ENCODE measurements at places on chromosomes 1 and 21.

DNA sequence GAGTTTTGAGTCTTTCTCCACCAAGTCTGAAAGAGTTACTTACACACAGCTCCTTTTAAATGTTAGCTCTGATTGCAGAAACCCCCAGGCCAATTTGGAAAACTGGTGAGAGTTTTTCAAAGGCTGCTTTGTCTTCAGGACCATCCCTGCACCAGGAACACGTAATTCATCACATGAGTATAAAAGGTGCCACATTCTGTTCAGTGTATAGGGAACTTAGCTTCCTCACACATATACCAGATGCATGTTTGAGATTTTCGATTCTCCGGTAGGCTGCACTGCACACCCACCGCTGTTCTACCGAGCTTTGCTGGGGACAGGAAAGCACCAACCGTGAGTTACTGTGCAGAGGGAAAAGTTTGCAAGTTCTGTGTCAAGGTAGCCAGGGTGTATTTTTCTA, 28.3 kb upstream of the KCNK2 start:
- no peak for DNase-seq

GRCh38 chr1:3569436-3569835, 41.9 kb downstream of the MEGF6 start:
- DNase-seq: no peak

DNA sequence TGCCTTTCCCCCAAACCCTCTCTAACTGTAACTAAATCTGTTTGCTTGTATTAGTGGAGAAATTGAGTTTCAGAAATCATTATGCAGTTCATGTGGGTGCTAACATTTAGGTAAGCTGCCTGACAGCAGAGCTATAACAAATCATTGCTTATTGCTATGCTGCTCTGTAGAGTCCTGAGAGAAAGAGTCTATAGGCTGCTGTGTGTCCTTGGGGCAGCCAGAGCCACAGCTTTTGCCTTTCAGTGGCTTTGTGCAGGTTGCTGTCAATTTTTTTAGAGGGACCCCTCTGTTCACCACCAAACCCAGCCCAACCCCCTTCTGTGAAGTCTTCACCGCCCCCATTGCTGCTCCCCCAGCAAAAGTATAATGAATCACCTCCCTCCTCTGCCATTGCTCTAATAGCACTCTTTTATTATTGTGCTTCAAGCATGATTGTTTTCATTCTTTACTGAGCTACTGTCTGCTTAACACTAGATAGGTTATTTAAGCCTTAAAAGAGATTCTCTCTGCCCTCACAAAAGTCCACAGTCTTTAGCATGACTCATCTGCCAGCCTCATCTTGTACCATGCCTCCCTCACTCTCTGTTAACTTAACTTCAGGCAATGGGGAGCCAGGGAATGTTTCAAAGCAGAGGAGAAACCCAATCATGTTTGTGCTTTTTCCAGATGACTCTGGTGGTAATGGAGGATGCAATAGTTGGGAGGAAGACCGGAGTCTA, 38.6 kb downstream of the DIRAS3 start:
- no peak for DNase-seq

DNA sequence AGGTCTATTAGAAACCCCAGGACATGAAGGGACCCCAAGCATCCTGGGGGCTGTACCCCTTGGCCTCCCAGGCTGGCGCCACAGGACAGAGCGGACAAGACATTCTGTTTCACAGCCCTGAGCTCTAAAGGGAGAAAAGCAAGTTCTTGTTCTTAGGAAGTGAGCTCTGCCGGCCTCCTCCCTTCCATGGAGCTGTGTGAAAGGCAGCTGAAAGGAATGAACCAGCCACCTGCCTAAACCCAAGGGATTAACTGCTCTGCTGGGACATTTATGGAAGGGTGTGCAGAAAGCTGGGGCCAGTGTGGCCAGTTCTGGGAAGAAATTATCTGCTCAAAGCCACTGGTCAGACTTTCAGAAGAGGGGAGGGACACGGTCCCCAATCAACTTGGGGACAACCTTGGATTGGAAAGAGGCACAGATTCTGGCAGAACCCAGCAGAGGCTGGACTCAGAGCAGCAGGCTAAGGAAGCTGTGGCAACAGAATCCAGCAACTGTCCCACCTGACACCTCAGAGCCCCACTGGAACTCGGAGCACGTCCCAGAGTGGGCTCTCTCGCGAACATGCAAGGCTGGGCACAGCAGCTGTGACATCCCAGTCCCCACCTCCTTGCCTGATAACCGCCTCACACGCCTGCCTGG, 2.1 kb downstream of the KLHL21 start:
- no peak for DNase-seq

DNA sequence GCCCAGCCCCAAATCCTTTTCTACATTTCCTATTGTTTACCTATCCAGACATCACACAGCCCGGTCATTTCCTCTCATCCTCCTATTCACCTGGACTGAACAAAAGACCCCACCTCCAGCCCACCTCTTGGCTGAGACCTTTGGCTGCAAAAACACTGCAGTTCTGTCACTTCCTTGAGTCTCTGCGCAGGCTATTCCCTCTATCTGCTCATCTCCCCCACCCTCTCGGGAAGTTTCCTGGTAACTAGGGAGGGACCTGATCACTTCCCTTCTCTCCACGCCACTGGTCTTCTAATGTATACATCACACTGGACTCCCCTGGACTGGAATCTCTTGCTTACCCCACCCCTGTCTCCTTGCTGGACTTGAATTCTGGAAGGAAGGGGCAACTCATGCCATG, 5.3 kb downstream of the HTR1D start:
- no peak for DNase-seq

DNA sequence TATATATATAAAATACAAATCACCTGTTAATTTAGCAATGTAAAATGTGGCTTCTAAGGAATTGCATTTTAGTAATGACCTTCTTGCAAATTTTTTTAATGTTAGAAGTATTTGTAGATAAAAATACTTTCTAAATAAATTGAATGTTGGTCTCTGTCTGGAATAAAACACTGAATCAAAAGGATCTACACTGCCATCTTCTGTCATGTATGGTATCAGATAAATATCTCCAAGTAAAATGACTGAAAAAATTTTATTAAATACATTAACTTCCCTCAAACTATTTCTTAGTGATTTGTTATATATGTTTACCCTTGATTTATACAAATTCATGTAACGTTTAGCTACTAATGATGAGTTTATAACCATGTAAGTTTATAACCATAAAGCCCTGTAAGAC, 2029.3 kb downstream of the MRPL39 start:
- no peak for DNase-seq

DNA sequence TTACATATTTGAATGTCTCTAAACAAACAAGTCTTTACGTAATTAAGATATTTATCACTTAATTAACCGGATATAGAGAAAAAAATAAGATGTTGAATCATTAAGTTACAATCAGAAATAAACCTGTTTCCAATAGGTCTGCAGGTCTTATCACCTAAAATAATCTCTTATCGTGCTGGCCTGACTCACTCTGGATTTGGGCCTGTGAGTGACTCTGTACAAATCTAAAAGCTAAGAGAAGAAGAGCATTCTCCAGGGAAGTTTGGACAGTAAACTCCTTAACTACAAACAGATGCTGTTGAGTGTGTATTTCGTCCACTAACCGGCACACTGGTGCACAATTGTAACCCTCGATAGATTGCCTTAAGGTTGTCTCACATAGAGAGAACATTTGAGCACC, 25.3 kb downstream of the CEP104 start:
- no peak for DNase-seq

DNA sequence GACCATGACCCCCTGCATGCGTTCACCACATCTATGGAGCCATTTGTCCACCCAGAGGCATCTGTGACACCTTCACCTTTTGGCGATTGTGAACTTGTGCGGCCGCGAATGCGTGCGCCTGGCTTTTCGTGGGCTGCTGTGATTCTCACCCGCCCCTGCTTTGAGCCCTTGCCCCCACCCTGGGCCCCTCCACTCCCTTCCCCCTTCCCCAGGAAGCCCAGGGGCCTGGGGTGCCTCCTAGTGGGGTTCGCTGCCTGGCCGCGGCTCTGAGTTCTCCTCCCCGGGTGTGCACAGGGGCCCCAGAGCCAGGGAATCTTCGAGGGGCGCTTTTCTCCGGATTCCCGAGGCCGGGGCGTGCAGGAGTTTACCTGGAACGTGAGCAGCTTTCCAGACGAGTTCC, 97.9 kb upstream of the ACTRT2 start:
- no peak for DNase-seq

DNA sequence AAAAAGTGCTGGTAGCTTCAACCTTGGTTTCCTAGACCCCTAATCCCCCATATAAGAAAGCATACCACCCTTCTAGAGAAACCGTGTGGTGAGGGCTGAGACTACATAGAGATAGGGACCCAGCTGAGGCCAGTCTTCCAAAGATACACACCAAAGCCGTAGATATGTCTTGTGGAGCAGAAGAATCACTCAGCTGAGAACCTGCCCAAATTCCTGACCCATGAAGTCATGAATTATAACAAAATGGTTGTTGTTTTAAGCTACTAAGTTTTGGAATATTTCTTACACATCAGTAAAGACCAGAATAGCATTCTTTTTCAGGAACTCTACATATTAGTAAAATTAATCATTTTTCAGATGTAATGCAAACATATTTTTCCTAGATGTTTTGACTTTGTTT, 3.3 kb upstream of the SNRPE start:
- DNase-seq: no peak

DNA sequence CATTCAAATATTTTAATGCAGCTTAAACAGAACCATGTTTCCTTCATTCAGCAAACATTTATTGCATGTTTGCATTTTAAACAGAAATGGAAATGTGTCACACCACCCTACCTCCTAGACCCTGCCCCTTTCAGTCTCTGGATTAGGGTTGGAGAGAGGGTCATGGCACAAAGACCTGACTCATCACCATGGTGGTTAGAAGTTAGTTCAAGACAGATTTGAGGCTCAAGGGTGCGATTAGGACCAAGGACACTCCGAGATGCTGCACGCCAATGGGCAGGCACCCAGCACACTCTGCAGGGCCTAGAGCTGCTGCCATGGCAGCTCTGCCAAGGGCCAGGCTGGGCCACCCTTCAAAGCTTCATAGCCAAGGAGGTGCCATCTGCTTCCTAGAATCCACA, 86.9 kb downstream of the NAV1 start:
- no peak for DNase-seq

- DNase-seq: no peak
Measured at GRCh38 chr1:86194491-86195034, 38.0 kb upstream of the COL24A1 start.

DNA sequence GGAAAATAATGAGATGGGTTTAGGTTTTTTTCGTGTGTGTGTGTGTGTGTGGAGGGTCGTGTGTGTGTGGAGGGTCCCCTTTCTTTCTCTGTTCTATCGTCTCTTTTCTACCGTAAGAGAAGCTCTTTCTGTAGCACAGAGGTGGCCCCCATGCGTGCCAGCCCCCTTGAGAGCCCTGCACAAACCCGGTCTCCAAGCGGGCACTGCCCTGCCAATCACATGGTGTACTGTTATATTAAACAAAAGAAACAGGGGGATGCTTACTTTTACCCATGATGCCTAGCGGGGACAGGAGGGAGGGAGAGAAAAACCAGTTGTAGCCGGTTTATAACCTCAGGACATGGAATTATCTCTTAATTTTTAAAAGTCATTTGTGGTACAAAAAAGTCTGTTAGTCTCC, 41.0 kb downstream of the GATAD2B start:
- DNase-seq: no peak

- no peak for DNase-seq
Measured at GRCh38 chr1:79633456-79633855, 626.9 kb upstream of the ADGRL4 start.

DNA sequence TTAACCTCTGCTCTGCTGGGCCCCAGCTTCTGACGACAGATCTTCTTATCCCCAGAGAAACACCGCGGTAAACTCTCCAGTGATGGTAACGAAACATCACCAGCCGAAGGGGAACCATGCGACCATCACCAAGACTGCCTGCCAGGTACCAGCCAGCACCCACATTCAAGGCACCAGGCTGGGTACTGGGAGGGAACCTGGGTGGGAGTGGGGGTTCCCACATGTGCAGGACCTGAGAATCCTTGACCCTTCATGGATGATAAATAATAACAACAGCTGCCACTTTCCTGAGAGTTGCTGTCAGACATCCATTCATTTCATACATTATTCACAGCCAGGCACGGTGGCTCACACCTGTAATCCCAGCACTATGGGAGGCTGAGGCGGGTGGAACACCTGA, 20.8 kb downstream of the DRAXIN start:
- no peak for DNase-seq

- DNase-seq: peak; percentile 30
Measured at GRCh38 chr21:44723177-44724131, 12.1 kb upstream of the TSPEAR start.

GRCh38 chr21:34282223-34282622, 81.6 kb upstream of the KCNE2 start:
- DNase-seq: no peak

DNA sequence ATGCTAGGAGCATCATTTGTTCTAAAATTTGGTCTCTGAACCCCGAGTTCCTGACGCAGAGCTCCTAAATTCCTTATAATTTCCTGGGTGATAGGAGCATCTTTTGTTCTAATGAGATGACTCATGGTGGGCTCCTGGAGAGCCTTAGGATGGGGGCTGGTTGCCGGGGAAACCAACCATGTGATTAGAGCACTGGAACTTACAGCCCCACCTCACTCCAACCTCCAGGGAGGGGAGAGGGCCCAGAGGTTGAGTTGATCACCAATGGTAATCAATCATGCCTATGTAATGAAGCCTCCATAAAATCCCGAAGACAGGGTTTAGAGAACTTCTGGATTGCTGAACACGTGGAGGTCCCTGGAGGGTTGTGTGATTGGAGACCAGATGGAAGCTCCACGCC, 7.7 kb downstream of the SHISAL2A start:
- no peak for DNase-seq

DNA sequence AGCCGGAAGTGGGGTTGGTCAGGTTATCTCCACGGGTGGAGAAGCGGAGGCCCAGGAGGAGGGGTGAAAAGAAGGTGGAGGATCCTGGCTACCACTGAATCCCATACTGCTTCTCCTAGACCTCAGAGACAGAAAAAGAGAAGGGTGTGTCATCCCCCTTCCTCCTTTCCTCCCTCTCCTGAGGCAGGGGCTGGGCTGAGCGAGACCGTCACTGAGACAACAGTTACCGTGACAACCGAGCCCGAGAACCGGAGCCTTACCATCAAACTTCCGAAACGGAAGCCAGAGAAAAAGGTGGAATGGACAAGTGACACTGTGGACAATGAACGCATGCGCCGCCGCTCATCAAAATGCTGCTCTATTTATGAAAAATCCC, 42.1 kb upstream of the NBPF3 start:
- peak; percentile 36 for DNase-seq

- no peak for DNase-seq
Measured at GRCh38 chr21:34183331-34183928, 110.1 kb downstream of the MRPS6 start.

DNA sequence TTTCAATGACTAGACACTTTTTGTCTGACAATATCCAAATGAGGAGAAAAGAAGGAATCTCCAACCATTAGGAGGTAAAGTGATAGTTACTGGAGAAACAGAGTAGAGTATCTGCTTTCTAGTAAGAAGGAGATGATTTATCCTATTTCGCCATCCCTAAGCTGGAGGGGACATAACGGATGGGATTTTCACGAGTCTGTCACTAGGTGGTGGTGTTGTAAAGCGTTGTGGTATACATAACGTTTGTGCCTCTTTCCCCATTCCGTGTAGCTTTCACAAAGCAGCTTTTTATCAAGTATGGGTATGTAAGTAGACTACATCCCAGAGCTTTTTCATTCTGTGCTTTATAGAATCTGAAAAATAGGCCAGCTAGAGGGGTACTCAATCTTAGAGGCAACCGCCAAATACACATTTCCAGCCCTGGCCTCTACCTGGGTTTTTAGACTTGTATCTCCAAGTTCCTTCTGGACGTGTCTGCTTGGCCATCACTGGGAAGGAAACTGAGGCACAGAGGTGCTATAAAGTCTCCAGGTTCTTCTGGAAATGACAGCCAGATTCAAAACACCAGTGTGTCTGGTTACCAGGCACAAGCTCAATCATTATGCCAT, 33.3 kb upstream of the FAM3B start:
- DNase-seq: peak; percentile 74
